Motor neuron (in vitro differentiated cells): ENCODE measurements at places on chromosomes 2 and 18.

DNA sequence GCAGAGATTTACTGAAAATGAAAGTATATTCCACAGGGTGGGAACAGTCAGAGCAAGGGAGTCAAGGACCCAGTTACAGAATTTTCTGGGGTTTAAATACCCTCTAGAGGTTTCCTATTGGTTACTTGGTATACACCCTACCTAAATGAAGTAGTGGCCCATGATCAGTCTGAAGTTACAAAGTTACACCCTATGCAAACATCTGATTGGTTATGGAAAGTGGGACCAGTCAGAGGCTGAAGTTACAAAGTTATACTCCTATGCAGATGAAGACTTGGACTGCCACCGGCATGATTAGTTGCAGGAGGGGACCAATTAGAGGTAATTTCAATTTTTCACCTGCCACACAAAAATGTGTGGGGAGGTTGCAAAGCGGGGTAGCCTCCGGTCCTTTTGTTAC lies 56.2 kb downstream of the USP34 start:
- ATAC-seq, result peak; percentile 70

DNA sequence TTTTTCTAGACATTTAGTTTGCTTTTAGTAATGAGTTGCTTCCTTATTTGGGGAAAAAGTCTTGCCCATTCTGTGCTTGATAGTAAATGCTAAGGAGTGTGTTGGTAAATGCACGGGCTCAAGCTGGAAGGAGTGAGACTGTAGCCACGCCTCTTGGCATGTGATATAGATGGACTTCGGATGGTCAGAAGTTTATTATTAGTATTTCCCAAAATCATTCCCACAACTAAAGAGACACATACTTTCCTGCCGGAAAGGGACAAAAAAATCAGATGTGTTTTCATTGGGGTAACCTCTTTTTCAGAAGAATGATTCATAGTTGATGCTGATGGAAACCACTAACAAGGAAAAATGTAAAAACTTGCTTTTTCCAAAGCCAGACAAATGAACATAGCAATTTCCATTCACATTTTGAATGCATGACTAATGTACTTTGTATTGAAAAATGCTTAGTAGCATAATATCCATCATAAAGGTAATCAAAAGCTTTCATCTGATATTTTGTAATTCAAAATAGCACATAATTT lies 133.2 kb downstream of the ZNF532 start:
- peak; percentile 83 for ATAC-seq

- no peak for ATAC-seq
Observed at GRCh38 chr2:51212374-51212773, 180.4 kb upstream of the NRXN1 start.

- ATAC-seq, result peak; percentile 16
Observed at GRCh38 chr2:118050386-118050785, 36.5 kb upstream of the CCDC93 start.

GRCh38 chr2:239459606-239460005 lies 58.8 kb upstream of the HDAC4 start:
- peak; percentile 90 for ATAC-seq

DNA sequence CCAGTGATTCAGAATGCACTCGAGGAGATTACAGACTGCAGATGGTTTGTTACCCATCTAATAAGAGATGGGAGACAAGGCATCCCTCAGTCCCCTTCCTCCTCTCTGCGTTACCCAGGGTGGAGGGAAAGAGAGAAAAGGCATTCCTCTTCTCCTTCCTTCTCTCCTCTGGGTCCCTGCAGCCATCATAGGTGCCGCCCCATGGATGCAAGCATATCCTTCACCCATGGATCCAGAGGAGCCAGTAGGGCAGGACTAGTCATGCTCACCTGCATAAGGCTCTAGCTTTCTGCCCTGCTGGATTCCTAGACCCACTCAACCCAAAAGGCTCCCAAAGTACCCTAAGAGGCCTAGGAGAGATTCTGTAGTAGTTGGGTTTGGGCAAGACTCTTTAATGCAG lies 20.4 kb downstream of the CMPK2 start:
- no peak for ATAC-seq

DNA sequence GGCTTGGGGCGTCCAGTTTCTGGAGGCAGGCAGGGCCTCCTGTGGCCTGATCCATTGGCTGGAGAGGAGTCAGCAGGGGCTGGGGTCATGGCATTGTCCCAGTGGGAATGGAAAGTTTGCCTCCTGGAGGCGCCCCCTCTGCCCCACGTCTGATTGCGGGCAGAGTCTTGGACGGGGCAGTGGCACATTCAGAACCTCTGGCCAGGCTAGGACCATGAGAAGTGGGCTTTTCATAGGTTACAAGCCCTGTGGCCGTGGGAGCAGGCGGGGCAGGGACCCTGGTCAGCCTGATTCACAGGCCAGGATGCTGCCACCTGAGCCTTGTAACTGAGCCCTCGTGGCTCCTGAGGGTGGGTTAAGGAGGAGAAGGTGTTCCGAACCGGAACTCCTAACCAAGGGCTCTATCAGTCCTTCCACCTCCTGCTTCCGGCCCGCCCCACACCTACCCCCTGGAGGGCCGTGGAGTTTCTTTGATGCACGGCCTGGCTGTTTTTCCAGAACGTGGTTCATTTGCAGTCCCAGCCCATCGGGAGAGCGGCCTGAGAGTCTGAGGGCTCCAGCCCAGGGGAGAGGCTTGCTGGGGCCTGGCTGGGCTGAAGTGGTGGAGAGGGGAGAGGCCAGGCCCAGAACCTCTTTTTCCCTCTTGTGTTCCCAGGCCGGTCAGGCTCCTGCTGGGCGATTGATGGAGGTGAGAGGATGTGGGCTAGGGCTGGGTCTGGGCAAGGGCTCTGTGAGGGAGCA lies 43.9 kb upstream of the PLB1 start:
- peak; percentile 10 for ATAC-seq

GRCh38 chr18:58998401-58999203 lies 133.9 kb downstream of the ZNF532 start:
- no peak for ATAC-seq

GRCh38 chr2:88451811-88452564 lies 505 bp downstream of the FOXI3 start:
- peak; percentile 66 for ATAC-seq

DNA sequence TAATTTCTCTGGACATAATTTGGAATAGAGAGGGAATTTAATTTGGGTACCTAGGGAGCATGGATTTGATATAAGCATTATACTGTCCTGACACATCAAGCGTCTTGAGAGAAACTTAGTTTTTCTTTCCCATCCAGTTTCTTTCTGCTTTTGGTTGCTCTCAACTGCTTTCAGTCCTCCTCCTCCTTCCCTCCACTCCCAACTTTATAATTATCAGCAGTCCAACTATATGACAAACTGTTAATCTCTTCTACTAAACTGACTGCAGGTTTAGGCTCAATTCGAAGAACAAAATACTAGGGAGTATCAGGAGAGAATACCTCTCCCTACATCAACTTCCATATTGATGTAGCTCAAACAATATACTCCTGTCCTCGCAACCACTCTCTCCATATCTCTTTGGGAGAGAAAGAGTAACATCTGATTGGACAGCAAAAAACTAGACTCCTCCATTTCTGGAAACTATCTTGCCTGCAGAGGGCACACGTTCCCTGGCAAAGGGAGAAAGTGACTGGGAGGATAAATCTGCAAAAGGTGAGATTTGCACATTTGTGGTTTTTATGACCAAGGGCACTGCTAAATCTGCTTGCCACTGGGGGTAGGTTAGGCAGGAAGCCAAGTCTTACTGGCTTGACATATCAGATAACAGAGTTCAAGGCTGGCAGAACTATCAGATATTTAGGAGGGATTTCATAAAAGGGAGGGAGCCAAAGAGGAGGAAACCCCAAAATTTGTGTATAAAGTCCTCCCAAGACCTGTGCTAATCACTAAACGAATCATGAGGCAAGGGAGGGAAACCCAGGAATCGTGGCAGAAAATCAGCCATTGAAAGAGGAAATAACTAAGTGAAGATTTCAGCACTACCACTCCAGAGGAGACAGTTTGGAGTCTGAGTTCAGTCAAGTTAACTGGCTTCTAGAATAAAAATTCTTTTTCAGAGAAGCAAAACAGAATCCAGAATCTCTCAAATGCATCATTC lies 40.0 kb downstream of the ICA1L start:
- ATAC-seq, result peak; percentile 99

- no peak for ATAC-seq
Observed at GRCh38 chr2:62657783-62658182, 47.7 kb upstream of the EHBP1 start.

- ATAC-seq, result peak; percentile 46
Observed at GRCh38 chr2:10382354-10383061, 65.6 kb downstream of the ODC1 start.

GRCh38 chr2:50636462-50636861 lies 395.5 kb downstream of the NRXN1 start:
- ATAC-seq, result no peak

DNA sequence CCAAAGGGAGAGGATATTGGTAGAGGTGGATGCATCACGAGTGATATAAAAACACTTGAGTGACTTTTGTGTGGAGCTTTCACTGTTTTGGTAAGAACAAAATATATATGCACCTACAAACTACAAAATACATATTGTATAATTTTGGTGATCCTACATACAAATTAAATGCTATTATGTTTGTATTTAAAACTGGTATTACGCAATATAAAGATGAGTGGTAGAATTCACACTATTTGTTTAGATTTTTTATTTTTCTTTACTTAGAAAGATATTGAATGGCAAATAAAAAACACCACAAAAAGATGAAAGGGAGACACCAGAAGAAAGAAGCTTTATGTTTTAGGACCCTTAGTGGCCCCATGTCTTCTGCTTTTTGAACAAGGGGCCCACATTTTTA lies 770.7 kb upstream of the ID2 start:
- ATAC-seq, result no peak

GRCh38 chr2:133457861-133458260 lies 110.4 kb downstream of the NCKAP5 start:
- ATAC-seq, result no peak

DNA sequence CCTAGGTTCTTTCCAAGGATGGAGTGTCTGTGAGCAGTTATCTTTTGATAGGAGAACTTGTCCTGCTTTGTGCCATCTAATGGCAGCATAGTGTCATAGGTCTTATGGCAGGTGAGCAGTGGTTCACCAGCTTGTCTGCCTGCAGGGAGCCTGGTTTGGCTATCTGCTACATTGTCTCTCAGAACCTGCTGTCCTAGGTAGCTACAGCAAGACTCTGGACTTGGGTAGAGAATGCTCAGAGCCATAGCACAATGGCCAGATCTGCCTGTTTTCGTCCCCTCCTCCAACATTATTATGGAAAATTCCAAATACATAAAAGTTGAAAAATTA lies 28.3 kb downstream of the AGFG1 start:
- ATAC-seq, result no peak

GRCh38 chr2:174878537-174879147 lies 114.4 kb upstream of the CHRNA1 start:
- ATAC-seq, result peak; percentile 14

- no peak for ATAC-seq
Observed at GRCh38 chr2:43179942-43180341, 46.5 kb downstream of the ZFP36L2 start.

DNA sequence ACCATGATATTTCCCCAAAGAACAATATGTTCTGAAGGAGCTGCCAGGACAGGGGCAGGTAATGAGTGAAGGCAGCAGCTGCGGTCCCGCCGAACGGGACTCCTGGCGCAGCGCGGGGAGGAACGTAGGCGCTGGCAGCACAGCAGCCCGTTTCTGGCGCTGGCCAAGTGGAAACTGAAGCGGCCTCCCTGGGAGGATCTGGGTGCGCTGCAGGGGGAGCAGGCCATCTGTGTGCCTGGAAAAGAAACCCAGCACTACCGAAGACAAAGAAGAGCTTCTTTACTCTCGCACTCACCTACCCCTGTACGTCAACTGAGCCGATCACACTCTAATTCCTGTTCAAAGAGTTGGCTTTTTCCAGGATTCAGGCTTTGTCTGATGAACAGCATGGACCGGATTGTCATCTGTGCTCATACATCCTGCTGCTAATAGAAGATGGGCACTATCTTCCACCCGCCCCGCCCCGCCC lies 11.8 kb downstream of the G6PC2 start:
- ATAC-seq, result peak; percentile 48

GRCh38 chr2:14194233-14194632 lies 438.3 kb upstream of the LRATD1 start:
- no peak for ATAC-seq

DNA sequence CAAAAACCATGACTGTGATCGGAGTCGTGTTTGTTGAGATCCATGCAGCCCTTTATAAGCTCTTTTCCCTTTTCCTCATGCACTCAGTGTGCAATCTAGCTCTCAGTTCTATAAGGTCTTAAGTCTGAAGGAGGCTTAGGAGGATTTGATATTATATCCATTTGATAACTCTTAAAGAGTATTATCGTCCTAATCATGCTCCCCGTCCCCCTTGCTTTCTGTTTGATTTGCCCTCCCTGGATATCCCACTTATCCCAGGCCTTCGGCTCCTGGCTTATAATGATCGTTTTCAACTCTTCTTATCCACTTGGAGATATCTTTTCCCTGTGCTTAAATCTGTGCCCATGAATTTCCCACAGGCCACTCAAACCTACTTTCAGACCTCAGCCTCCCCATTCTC lies 1917.7 kb upstream of the PIK3C3 start:
- ATAC-seq, result no peak

GRCh38 chr2:209525834-209526281 lies 102.0 kb downstream of the MAP2 start:
- no peak for ATAC-seq

- ATAC-seq, result no peak
Observed at GRCh38 chr18:53541924-53542323, 682.5 kb downstream of the MBD2 start.

DNA sequence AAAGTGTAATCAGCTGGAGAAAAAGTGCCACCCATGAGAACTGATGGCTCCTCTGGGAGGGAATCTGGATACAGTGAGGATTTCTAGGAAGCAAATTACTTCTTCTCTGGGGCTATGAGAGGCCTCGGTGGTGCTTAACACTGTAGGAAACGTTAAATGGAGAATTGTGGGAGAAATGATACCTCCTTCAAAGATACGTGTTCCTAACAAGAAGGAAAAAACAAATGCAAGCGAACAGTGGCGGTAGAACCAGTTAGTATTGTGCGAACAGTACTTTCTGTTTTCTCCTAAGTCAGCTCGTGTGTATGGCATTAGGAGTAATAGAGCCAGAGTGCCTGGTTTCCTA lies 587 bp upstream of the MTIF2 start:
- ATAC-seq, result peak; percentile 10

DNA sequence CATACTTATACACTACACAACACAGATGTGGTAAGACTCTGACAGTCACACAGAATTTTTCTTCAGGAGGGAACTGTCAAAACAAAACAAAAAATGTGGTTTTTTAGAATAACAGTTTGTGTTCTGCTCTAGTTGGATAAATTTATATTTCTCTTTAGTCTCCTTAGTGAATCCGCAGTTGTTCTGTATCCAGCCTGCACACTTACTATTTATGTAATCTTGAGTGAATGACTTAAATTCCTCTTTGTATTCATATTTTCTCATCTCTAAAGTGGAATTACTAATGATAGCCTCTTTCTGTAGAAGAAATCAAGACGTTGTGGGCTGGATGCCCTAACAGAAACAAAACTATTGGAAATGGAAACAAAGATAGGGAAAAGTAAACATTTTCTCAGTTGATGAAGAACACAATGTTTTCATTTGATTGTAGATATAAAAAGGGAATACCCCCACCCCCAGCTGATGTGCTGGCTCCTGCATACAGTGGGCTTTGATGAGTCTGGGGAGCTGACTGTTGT lies 375.2 kb downstream of the TRIB2 start:
- ATAC-seq, result no peak
